Naive thymus-derived CD4-positive, alpha-beta T cell (primary cell): ENCODE measurements at places on chromosomes 5 and 9. TPM values are rescaled to one million over a fixed set of nuclear protein-coding genes. Genes with fewer than 3 reads are reported as not detected.

DNA sequence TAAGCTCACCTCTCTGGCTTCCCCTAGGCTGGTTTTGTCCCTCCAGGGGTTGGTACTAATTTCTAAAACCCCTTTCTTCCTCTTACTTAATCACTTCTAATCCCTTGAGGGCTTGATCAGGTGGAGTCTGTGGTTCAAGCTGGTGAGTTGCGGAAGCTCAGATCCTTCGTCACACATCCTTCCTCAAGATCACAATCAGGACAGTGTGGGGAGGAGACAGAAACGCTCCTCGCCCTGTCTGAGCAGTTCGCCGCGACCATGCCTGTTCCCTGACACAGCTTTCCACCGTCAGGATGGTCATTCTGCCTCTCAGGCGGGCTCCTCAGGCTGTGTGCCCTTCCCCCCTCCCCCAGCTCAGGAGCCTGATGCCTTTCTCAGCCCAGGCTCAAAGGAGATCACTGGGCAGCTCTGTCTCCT, 24.3 kb downstream of the CPLX2 start:
- peaks cover 23% of the 10 kb centered on the region for H3K4me1 ChIP-seq
- peak; percentile 52 for DNase-seq

- H3K27ac ChIP-seq, result no peak overlapping the region
- no peak overlapping the region for H3K4me3 ChIP-seq
- DNase-seq, result no peak
- H3K36me3 ChIP-seq, result no peaks in the 10 kb centered on the region
- no peaks in the 10 kb centered on the region for H3K27me3 ChIP-seq
- no peaks in the 10 kb centered on the region for H3K4me1 ChIP-seq
These were observed 69.3 kb downstream of the SH3RF2 start for GRCh38 chr5:146005723-146006122.

- H3K27ac ChIP-seq, result no peak overlapping the region
- no peak for DNase-seq
- no peaks in the 10 kb centered on the region for H3K36me3 ChIP-seq
- H3K4me1 ChIP-seq, result no peaks in the 10 kb centered on the region
- H3K27me3 ChIP-seq, result no peaks in the 10 kb centered on the region
These were observed 66.8 kb downstream of the FCHO2 start for GRCh38 chr5:73022471-73023169.

DNA sequence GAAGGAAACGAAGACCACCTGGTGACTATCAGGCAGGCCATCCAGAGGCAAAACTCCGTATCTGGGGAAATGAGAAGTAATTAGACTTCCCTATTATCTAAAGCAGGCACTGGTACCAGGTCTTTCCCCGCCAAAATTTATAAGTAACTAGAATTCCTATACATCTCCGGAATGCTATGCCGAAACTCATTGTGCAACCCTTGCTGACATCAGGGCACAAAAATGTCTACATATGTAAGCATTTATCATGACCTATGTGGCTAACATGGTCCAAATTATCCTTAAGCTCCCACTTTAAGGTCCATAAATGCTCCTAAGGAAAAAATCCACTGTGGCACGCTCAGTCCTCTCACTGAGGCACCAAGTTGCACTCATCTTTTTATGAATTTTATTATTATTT, 17.8 kb downstream of the ACTL7B start:
- no peak for DNase-seq
- no peak overlapping the region for H3K4me3 ChIP-seq
- no peaks in the 10 kb centered on the region for H3K4me1 ChIP-seq
- no peaks in the 10 kb centered on the region for H3K27me3 ChIP-seq

DNA sequence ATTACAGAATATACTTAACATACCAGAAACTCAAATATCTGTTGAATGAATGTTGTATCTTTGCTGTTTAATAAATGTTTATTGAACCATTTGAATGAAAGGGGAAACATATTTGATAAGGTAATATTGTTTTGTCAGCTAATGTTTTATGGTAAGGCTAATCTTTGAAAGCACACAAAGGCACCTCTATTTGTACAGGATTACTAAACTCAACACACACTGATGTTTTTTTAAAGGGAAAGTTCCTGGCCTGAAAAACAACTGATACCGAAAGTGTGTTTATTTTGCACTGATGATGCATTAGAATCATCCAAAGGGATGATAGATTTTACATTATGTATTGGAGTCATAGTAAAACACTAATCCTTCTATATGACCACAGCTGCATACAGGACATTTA, 82.5 kb downstream of the ADCY2 start:
- no peak overlapping the region for H3K27ac ChIP-seq
- no peaks in the 10 kb centered on the region for H3K36me3 ChIP-seq
- H3K4me1 ChIP-seq, result no peaks in the 10 kb centered on the region
- no peaks in the 10 kb centered on the region for H3K27me3 ChIP-seq

- H3K36me3 ChIP-seq, result no peaks in the 10 kb centered on the region
- DNase-seq, result no peak
- no peaks in the 10 kb centered on the region for H3K27me3 ChIP-seq
- H3K27ac ChIP-seq, result no peak overlapping the region
- no peaks in the 10 kb centered on the region for H3K4me1 ChIP-seq
These were observed 68.8 kb upstream of the HTR4 start for GRCh38 chr5:148723143-148723542.

- DNase-seq, result no peak
- H3K36me3 ChIP-seq, result no peaks in the 10 kb centered on the region
- no peaks in the 10 kb centered on the region for H3K27me3 ChIP-seq
- no peak overlapping the region for H3K27ac ChIP-seq
- no peaks in the 10 kb centered on the region for H3K4me1 ChIP-seq
These were observed 259.6 kb upstream of the DMRT1 start for GRCh38 chr9:581673-582497.

GRCh38 chr9:121826711-121827110, 175.3 kb downstream of the DAB2IP start:
- H3K27ac ChIP-seq, result no peak overlapping the region
- no peaks in the 10 kb centered on the region for H3K36me3 ChIP-seq
- DNase-seq, result no peak
- H3K4me3 ChIP-seq, result no peak overlapping the region

- H3K4me1 ChIP-seq, result peaks cover 24% of the 10 kb centered on the region
- peak within 1 kb of the TSS; percentile 81 for H3K4me3 ChIP-seq
- no peaks in the 10 kb centered on the region for H3K36me3 ChIP-seq
- H3K27ac ChIP-seq, result peak within 1 kb of the TSS; percentile 88
These were observed at the start of the genes HDAC3 and RELL2 for GRCh38 chr5:141636413-141637122. HDAC3 (minus strand) TSS chr5:141636849; CDS start chr5:141636790, 59 bp downstream. RELL2 (plus strand) TSS chr5:141636997; CDS start chr5:141638226, 1,229 bp downstream.

DNA sequence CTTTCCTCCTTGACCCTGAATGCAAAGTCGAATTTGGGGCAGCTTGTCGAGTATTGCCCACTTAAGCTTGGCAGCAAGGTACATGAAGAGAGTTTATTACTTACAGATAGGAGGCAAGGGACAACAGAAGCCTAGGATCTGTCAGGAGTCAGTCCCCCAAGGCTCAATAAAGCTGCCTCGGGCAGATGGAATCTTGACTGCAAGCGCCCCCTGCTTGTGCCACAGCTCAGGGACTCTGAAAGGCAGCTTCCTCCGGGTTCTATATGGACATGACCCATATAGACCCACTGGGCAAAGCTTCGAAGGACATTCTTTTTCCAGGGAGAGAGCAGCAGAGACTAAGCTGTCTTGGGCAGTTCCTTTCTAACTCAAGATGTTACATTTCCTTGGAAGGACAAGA, 971.5 kb downstream of the EFNA5 start:
- no peak overlapping the region for H3K27ac ChIP-seq
- H3K4me3 ChIP-seq, result no peak overlapping the region
- H3K27me3 ChIP-seq, result no peaks in the 10 kb centered on the region
- DNase-seq, result no peak
- no peaks in the 10 kb centered on the region for H3K4me1 ChIP-seq

GRCh38 chr5:73367650-73368049, 80.9 kb downstream of the FOXD1 start:
- DNase-seq, result no peak
- H3K36me3 ChIP-seq, result no peaks in the 10 kb centered on the region
- no peaks in the 10 kb centered on the region for H3K27me3 ChIP-seq
- no peak overlapping the region for H3K27ac ChIP-seq
- no peak overlapping the region for H3K4me3 ChIP-seq
- H3K4me1 ChIP-seq, result no peaks in the 10 kb centered on the region

DNA sequence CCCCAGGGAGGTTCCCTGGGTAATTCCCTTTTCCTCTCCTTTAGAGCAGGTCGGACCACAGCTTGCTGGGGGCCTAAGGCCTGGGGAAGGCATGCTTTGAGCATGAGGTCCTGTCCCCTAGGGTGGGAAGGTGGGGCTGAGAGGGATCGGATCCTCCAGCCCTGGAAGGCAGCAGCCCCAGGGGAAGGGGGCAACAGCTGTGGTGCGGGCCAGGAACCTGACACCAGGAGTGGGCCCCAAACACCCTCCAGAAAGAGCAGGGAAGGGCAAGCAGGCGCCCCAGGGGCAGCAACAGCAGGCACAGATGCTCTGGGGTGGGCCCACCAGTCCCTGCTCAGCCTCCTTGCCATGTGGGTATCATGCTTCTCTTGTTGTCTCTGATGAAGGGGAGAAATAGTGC, 3.2 kb upstream of the CORO2A start:
- H3K27me3 ChIP-seq, result no peaks in the 10 kb centered on the region
- DNase-seq, result no peak
- no peak overlapping the region for H3K27ac ChIP-seq
- peaks cover 10% of the 10 kb centered on the region for H3K4me1 ChIP-seq
- H3K4me3 ChIP-seq, result no peak overlapping the region
- H3K36me3 ChIP-seq, result no peaks in the 10 kb centered on the region

GRCh38 chr5:149455889-149456409, 76.9 kb upstream of the IL17B start:
- no peaks in the 10 kb centered on the region for H3K27me3 ChIP-seq
- no peak for DNase-seq
- no peak overlapping the region for H3K4me3 ChIP-seq
- H3K27ac ChIP-seq, result no peak overlapping the region

- H3K36me3 ChIP-seq, result no peaks in the 10 kb centered on the region
- no peak overlapping the region for H3K27ac ChIP-seq
- no peaks in the 10 kb centered on the region for H3K4me1 ChIP-seq
- no peak overlapping the region for H3K4me3 ChIP-seq
- no peak for DNase-seq
These were observed 33.5 kb downstream of the KCNMB1 start for GRCh38 chr5:170355601-170356098.

BRD3 gene
- polyA plus RNA-seq, result 12.4 TPM

RMI1 gene
- polyA plus RNA-seq, result 5.8 TPM

CDKN2AIPNL gene
- 29.1 TPM for polyA plus RNA-seq

FBP1 gene
- 25.8 TPM for polyA plus RNA-seq

IL3 gene
- polyA plus RNA-seq, result not detected
